NCI-H1930 (cell line): ENCODE measurements at places on chromosomes 16 and 17.
A peak's percentile ranks its signal among the peaks of the same experiment; 100 is the strongest.

GRCh38 chr17:48016112-48016511, 21.5 kb downstream of the COPZ2 start:
- DNase-seq, result no peak

DNA sequence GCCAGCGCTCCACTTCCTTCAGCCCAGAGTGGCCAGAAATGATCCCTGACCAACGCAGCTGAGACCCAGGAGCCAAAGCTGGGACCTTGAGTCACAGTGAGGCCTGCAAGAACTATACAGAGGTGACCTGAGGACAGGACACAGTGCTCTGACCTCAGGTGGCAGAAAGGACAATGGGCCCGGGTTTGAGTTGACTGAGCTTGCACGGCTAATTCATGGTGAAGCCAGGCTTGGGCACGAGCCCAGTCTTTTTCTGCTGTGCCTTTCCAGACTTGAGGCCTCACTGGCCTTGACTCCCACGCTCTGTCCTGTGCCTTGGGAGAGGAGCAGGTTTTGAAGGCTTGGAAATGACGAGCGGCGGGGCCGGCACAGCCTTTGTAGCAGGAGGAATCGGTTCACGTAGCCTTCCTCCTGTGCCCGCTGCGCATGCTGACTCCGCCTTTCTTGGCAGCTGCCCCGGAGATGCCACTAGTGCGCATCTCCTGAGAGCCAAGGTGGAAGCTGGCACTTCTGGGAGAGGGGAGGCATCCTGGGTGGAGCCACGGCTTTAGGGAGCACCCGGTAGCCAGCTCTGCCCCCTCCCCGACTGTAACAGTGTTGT, 34.9 kb downstream of the NDEL1 start:
- DNase-seq, result no peak

DNA sequence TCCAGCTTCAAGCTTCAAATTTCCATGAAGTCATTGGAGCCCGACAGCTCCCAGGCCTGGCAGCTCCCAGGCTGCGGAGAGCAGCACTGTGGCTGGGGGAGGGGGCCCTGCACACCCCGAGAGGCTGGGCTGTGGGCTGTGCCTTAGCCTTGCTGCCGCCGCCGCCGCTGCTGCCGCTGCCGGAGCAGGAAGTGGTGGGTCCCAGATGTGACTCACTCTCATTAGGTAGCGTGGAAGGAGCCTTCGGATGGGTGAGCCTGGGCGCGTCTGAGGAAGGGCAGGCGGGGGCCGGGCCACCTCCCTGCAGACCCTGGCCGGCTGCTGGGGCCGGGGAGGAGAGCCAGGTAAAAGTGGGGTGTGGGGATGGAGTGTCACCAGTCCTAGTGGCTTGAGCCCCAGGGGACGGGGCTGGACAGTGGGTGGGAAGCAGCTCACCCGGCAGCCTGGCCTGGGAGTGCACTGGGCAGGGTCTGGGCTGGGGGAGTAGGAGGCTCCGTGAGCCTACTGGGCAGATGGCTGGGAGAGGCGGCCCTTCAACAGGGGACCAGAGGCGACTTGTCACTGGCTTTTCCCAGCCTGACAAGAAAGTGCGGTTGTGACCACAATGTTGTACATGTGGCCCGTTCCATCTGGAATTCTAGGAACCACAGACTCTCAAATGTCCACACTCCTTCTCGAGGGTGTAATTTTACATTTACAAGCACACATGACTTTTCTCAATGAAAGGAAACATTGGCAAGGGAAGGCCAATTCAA, at the start of gene ADCY7:
TSS of gene ADCY7 (plus strand) at position 215 of the 755 bp plus-strand sequence. CDS start 21,629 bp downstream, outside the sequence.
- DNase-seq, result no peak

DNA sequence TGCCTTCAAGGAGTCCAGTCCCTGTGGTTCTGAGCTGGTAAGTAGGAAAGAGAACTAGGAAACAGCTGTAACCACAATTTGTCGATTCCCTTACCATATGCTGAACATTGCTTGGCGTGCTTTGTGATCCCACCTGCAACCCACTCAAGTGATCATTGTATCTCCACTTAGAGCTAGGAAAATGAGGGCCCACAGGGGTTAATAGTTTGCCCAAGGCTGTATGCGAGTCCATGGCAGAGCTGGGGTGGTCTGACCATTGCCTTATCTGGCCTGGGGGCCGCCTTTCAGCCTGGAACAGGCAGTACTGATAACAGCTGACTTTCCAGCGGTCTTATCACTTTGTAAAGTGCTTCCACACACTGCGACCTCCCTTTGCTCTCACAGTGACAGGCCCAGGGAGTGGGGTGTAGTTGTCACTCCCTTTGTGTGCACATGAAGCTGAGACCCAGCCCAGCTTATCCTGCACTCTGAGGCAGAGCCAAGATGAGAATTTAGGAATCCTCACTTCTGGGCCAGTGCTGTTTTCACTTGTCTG, 9.8 kb downstream of the MYL4 start:
- no peak for DNase-seq

DNA sequence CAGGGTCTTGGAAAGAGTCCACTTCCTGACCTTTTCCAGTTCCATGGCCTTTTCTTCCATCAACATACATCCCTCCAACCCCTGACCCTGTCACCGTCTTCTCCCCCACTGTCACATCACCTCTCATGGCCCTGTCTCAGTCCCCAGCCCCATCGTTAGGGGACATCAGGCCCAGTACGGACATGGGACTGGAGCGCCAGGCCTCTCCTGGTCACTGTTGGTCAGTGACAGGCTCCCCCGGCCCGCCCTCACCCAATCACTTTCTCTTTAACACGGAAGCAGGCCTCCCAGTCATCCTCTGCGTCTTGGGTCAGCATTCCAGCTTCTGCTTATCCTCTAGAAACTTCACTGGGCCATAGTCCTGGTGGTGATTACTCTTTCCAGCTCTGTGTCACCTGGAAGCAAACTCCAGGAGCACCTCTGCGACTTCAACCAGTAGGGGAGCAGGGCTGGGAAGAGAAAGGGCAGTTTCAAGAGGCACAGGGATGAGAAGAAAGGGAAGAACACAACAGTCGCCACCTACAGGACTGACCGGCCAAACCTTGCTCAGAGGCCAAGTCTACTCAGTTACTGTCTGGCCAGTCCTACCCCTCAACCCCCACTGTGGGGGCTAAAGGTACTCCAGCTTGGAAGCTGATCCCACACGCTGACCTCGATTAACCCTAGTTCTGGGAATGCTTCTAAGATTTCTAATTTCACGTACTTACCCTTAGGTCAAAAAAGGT, 15.9 kb upstream of the ICAM2 start:
- DNase-seq, result no peak

DNA sequence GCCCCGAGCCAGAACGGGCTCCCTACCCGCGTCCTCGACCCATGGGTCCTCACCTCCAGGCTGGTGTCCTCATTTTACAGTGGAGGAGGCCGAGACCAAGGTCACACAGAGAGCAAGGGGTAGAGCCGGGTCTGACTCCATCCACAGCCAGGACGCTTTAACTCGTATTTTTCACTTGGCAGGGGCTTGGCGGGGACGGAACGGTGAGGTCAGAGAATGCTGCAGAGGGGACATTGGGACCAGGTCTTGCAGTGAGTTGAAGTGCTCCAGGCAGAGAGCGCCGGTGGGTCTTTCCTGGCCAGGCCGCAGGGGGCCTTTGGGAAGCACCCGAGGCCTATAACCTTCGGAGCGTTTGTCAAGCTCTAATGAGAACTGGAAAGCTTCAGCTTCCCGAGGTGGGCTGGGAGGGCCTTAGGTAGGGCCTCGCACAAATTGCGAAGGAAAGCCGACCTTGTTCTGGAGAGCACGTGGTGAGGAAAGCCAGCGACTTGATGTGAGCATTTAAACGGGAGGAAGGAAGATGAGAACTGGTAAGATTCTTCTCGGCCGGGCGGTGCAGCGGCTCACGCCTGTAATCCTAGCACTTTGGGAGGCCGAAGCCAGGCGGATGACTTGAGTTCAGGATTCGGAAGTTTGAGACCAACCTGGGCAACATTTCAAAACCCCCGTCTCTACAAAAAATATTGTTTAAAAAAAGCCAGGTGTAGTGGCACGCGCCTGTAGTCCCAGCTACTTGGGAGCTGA, 908 bp upstream of the CLUH start:
- DNase-seq, result no peak

- DNase-seq, result no peak
These were observed 15.6 kb downstream of the QPRT start for GRCh38 chr16:29694384-29695195.

GRCh38 chr17:35368081-35368830, 5.2 kb downstream of the SLFN11 start:
- no peak for DNase-seq

- DNase-seq, result no peak
These were observed 21.4 kb upstream of the NOL11 start for GRCh38 chr17:67696347-67696746.

DNA sequence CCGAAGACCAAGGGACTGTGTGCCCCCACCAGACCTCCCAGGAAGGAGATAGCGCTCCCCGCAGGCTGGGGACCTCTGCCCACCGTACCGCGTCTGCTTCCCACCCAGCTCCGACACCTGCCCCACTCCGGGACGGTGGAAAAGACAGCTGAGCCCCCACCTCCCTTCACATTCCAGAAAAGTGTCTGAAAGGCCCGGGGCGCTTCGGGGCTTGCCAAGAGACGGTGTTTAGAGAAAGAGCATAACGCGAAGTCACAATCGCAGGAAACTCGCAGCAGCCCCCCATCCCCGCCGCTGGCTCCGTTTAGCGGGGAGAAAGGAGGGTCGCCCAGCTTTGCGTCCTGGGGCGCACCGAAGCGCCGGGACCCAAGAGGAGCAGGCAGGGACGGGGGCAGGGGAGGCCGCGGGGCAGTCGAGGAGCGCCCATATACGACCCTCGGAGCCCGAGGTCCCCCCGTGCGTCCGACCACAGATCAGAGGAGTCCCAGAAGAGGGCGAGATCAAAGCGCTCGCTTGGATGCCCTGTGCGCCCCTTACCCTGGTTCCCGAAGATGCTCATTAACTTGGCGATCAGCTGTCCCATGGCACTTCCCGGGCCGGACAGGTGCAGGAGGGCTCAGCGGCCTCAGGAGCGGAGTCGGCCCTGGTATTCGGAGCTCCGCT, 652 bp downstream of the ARL5C start:
- no peak for DNase-seq

DNA sequence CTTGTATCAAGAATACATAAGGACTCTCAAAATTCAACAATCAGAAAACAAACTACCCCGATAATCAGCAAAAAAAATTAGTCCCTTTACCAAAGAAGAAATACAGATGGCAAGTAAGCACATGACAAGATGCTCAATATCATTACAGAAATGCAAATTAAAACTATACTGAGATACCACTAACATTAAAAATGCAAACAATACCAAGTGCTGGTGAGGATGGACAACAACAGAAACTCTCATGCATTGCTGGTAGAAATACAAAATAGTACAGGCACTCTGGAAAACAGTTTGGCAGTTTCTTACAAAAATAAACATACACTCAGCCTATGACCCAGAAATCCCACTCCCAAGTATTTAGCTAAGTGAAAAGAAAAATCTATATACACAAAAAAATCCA, 7.5 kb downstream of the CEP112 start:
- no peak for DNase-seq

DNA sequence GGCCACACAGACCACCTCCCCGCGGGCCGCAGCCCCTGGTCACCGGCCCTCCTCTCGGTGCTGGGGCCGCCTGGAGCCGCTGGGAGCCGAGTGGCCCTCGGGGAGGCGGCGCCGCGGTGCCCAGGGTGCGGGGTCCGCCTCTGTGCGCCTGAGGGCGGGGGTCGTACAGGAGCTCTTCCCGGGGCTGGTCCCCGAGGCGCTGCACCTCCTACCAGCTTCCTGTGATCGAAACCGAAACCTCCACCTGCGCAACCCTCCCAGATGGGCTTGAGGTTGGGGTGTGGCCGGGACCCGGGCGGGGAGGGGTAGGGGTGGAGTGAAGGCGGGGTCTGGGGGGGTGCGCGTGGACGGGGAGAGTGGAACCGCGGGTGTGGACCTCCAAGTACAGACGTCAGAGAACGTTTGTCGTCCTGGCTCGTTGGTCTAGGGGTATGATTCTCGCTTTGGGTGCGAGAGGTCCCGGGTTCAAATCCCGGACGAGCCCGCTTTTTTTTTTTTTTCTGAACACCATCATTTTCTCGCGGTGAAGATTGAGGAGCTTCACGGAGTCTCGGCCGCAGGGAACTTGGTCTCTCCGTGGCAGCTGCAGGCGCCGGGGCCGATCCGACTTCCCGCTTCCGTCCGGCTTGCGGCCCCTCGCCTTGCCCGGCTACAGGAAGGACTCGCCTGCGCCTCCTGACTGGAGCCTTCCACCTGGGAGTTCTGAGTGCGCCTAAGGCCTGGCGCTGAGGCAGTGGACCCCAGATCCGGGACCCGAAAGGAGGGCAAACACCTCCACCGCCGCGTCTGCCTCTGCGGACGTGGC, 23.9 kb downstream of the ZNF213 start:
- peak; percentile 64 for DNase-seq

DNA sequence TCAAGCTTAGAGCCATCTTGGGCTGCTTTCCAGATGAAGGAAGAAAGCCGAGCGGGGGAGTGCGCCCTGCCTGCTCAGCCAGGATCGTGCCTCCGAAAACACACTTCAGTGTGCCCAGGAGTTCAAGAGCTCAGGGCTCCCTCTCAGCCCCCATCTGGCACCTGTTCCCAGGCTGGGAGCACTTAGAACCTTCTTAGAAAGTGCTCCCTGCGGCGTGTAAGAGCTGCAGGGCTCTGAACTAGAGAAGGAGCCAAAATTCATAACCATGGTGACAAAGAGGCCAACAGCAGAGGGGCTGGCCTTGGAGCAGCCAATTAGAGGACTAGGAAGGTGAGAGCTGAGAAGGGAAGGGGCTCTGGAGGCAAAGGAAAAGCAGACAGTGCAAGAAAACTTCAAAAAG, 59.0 kb upstream of the TNRC6C start:
- no peak for DNase-seq

GRCh38 chr17:4842376-4842775, 9.2 kb downstream of the MINK1 start:
- no peak for DNase-seq

DNA sequence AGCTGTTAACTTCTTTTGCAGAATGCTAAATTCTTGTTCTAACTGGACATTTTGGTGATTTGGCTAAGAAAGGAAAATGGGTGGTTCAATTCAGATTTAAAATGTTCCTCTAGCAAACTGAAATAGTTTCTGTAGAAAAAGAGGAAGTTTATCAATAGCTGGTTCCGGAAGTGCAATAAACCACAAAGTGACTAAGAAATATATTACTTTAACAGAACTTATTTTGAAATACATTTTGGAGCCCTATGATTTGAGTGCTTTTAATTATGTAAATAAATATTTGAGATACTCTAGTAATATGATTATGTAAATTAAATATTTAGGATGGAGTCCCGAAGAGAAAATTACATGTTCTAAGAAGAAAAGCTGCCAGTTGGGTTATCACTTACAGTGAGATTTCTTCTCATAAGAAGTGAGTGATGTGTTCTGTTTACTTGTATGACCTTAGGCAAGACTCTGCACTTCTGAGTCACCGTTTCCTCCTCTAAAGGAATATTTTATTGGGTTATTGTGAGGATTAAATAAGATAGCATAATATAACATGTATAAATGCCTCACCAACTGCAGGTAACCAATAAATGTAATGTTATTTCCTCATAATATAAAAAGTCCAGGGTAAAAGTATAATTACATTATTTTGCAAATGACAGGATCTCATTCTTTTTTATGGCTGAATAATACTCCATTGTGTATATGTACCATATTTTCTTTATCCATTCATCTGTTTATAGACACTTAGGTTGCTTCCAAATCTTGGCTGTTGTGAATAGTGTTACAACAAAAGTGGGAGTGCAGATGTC, at the start of gene EVI2B:
TSS of gene EVI2B (minus strand) at position 73 of the 800 bp plus-strand sequence. CDS start 8,445 bp downstream, outside the sequence.
- DNase-seq, result no peak

GRCh38 chr17:8234361-8235270, 13.2 kb downstream of the CTC1 start:
- DNase-seq, result no peak

- DNase-seq, result no peak
These were observed 1.6 kb downstream of the XYLT1 start for GRCh38 chr16:17469011-17469740.

GRCh38 chr17:18968345-18968744, 16.4 kb downstream of the SLC5A10 start:
- no peak for DNase-seq
